ENCODE measurements at places on chromosomes 7 and 10.

DNA sequence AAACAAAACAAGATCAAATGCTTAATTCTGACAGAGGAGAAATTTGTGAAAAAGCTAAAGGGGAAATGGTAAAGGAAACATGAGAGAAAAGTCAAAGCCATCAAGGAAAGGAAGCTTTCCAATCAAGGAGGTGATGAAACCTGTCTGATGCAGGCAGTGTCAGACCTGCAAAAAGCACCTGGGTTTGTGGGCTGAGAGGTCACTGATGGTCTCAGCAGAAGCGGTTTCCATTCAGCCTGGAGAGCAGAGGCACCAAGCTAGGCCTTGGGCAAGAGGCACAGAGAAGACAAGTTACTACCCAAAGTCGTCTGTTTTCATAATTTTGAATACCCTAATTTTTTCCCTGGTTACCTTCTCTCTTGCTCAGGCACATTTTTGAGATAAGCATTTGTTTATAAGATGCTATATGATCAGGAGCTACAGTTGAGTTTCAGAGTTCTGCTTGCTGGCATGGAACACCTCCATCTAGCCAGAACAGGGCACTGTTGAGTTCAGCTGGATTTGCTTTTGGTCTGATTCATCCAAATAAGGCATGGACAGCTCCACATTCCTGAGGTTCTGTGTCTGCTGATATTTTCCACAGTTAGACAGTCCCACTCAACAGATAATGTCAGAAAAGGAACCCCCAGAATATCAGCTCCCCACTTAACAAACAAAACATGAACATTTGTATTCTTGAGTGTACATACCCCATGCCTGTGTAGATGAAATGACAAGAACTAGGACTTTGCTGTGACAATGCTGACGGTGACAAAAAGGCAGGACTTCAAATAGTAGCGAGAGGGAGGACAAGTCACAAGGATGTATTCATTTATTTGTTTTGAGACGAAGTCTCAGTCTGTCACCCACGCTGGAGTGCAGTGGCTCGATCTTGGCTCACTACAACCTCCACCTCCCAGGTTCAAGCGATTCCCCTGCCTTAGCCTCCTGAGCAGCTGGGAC is 4.9 kb upstream of the PPIA start:
- no peak for DNase-seq

DNA sequence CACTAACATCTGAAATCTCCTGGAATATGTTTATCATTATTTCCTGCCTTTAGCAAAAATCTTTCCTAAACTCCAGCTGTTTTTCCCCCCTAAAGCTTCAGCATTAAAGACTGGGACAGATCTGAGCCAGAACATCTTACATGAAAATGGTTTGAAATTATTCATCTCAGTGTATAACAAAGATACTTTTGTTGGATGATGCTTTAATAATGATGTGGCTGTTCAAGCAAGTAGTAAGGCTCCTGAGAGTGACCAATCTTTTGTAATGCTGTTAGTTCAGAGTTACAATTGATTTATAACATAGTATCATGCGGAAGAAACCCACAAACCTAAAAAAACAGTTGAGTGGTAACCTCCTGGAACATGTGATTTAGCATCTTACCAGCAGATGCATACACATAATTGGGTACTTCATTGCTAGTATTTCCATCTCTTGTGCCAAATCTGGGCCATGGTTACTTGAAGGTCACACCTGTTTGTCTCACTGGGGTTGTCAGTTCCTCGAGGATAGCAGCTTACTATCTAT is 1.5 kb downstream of the BZW2 start:
- no peak for DNase-seq

DNA sequence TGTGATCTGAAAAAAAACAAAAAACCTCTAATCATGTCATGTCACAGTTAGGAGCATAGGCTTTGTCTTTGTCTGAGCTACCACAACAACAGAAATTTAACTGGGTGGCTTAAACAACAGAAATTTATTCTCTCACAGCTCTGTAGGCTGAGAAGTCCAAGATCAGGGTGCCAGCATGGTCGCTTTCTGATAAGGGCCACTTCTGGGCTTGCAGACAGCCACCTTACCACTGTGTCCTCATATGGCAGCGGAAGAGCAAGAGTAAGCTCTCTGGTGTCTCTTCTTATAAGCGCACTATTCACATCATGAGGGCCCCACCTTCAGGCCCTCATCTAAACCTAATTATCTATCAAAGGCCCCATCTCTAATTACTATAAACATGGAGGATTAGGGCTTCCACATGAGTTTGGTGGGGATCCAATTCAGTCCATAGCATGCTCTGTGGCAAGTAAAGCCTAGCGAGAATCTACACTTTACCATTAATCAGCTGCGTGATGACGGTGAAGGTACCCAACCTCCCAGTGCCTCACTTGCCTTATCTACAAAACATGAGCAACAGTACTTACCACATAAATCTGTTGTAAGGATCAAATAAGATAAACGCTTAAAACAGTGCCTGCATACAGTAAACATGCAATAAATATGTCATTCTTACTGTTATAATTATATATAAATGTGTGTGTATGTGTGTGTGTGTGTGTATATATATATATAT is 17.3 kb downstream of the ZNF438 start:
- no peak for DNase-seq

DNA sequence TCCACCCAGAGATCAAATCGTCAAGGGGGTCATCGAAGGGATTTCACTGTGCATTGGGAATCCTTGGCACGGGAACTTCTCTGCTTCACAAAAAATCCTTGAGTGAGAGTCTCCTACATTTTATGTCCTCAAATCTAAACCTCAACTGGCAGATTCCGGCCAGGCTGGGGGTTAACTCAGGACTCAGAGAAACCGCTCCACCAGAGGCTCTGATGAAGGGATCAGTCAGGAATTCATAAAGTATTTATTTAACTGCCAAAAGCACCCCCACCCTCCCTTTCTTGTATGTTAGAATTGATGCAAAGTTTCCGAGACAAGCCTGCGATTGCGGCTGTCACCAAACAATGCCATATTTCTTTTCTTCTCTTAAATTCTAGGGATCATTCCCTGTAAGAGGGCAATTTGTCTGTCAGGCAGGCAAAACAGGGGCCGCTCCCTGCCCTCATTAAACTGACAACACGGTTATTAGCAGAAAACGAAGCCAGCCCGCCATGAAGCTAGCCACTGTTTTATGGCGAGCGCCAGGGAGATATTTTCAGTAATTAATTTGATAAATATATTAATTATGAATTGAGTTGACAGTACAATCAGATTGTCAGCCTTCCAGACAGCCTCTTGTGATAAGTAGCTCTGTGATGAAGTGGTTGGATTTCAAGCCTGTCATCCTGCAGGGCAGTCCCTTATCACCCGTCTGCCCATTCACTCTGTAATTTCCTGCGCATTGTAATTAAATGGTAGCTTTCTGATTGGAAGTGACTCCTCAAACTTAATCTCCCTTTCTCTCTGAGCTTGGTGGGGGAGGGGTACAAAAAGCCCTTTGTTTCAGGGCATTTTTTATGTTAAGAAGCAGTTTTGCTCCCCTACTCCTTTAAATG is 153.0 kb upstream of the GPR26 start:
- no peak for DNase-seq

DNA sequence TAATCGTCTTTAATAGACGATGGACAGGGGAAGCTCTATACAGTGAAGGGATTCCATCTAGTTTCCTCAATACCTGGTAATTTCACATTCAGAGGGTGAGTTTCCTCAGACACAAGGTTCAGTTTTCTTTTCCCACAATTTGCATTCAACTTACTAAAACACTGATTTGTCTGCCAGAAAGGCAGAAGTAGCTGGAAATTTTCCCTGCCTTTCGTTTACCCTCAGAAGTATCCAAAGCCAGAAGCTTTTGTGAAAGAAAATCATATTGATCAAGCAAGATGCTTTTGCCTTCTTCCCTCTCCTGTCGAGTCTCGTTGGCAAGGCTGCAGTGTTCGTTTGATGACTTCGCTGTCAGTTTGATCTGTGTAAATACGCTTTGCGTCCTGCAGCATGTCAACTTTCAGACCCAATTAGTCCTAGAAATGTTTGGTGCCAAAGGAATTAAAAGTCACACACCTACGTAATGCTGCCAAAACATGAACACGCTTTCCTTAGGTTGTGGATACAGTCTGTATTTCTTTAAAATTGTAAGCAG is 631.9 kb upstream of the FOXK1 start:
- DNase-seq, result no peak

DNA sequence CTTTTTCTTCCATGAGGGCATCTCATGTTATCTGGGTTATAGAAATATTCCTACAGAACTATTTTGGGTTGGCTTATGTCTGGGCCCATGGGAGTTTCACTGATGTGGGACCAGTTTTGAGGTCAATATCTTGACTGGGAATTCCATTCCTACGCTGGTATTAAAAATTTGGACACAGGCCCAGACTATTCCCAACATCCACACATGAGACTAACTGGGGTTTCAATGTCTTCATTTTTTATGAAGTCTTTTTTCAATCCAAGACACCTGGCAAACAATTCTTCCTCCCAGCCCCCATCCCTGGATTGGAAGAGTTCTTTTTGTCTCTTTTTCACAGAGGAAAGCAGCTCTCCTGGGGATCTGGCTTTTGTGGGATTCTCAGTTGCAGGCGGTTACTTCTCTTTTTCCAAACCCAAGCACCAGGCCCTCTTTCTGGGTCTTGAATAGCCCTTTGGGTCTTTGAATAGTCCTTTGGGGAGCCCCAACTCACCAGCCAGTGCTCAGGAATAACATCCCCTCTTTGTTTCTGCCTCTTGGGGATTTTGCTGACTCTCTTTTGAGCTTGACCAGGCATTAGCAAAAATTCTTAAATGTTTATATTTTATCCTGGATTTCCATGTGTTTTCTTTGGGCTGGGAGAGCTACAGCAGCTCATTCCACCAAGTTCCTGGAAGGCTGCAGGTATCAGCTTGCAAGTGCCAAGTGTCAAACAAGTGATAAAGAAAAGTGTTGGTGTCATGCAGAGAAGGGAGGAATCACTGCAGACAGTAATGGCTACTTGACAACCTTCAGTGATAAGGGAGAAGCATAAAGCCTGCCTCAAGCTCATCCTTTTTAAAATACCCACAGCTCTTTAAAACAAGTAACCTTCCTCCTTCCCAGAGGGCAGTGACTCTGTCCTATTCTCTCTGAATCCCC is 234.3 kb downstream of the ADAM12 start:
- DNase-seq, result no peak

DNA sequence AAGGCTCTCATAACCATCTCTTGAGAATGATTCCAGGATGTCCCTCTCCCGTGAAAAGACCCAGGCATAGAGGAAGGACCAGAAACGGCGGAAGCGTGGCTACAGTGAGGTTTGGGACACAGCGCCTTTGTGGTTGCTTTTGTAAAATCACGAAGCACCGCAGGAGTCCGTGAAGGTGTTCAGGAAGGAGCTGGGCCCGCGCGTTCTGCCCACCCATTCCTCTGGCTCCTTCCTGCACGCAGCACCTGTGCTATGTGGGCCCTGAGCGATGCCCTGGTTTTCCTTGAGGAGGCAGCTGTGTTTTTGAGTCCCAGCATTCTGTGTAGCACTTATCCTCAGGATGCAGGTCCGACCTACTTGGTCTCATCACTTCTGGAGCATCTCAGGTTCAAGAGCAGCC is 112.8 kb downstream of the TRRAP start:
- no peak for DNase-seq

DNA sequence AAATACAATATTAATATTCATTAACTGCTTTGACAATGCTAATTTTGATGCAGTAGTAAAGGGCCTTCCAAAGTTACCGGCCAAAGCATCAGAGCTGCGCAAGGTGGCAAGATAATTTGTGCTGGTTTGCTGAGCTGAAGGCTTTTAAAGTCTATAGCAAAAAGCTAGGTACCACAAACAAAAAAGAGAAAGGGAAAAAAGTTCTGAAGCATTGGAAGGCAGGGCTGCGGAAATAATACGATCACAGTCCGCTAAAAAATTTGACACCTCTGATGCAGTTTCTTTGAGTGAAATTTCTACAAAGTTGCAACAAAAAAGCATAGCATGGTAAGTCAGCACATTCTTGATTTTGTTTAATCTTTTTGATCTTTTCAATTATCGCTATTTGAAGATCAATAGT is 175.6 kb downstream of the TCF7L2 start:
- DNase-seq, result no peak

GRCh38 chr7:70598976-70599375 is 533.0 kb upstream of the GALNT17 start:
- no peak for DNase-seq

DNA sequence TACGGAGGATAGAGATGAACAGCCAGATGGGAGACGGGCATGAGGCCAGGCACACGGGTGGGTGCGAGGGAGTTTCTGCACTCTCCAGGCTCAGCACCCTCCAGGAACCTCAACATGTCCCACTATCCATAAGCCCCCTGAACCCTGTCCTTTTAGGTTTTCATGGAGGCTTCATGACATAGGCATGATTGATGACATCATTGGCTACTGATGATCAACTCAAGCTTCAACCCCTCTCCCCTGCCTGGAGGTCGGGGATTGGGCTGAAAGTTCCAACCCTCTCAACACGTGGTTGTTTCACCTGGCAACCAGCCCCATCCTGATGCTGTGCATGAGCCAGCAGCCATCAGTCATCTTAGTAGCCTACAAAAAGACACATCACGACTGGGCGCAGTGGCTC is 360.7 kb upstream of the AUTS2 start:
- no peak for DNase-seq

DNA sequence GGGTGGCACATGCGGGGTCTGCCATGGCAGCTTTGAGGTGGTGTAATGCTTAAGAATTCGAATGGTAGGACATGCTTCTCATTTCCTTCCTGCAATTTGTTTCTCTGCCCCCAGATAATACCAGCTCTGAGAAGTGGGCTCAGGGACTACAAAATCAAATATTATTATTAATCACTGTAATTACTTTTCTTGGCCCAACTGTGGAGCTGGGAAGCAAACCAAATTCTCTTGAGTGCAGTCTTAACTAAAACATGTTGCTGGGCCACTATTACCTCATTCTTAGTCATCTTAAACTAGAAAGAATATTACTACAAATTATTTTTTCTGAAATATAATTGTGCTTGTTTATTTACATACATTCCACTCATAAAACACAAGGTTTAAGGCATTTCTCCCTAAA is 566.7 kb upstream of the NRP1 start:
- DNase-seq, result peak; percentile 24

DNA sequence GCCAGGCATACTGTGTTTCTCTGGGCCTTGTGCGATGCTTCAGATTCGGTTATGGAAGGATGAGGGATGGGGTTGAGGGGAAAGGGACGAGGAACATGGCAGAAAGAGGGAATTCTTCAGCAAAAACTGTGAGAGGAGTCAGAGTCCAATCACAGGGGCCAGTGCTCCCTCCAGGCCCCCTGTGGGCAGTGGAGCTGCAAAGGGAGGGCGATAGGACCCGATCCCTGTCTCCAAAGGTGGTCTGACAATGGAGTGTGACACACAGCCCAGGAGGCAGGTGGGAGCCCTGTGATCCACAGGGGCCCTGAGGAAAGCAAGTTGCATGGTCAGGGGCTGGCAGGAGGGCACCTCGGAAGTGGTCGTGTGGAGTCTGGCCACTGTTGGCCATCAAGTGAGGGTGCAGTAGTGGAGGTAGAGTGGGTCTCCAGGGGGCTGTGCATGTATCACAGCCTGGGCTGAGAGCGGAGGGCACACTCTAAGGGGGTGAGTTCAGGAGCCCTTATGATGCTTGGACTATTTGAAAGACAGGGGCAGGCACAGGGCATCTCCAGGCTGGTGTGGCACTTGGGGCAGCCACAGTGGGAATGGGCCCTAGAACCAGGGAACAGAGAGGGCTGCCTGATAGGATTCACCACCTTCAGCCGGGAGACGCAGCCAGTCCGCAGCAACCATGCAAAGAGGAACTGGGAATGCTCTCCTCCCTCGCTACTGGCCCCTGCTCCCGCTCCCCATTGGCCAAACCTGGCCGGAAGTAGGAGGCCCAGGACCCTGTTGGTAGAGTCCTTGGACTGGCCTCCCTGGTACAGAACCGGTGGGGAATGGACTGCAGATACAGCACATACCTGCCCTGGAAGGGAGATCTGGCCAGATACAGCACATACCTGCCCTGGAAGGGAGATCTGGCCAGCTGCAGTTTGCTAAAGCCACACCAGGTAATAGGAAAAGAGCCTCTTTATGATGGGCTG is 115.9 kb downstream of the ADCY1 start:
- DNase-seq, result no peak
